ENCODE measurements at places on chromosomes 7 and 10.

GRCh38 chr10:79399223-79399831, 46.1 kb downstream of the ZCCHC24 start:
- DNase-seq = no peak

DNA sequence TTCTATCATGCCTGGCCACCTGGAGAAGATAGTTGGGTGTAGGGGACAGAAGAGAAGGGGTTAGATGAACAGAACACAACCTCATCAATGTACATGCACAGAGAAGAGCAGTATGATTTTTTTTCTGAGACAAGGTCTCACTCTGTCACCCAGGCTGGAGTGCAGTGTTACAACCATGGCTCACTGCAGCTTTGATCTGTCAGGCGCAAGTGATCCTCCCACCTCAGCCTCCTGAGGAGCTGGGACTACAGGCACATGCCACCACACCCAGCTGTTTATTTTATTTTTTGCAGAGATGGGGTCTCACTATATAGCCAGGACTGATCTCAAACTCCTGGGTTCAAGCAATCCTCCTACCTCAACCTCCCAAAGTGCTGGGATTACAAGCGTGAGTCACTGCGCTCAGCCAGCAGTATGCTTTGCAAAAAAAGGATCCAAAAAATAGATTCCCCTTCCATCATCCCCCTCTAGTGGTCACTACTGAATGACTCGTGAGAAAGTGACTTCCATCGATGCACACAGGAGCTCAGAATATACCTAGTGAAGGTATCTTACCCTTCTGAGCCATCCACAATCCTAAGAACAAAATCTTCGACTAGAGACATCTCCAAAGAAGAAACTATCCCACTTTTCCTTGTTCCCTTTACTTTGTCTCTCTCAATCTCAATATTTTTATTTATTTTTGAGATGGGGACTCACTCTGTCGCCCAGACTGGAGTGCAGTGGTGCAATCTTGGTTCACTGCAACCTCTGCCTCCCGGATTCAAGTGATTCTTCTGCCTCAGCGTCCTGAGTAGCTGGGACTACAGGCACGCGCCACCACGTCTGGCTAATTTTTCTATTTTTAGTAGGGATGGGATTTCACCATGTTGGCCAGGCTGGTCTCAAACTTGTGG, 21.0 kb downstream of the ZCWPW1 start:
- no peak for DNase-seq

- no peak for DNase-seq
Observed at GRCh38 chr7:42194238-42194637, 42.8 kb downstream of the GLI3 start.

DNA sequence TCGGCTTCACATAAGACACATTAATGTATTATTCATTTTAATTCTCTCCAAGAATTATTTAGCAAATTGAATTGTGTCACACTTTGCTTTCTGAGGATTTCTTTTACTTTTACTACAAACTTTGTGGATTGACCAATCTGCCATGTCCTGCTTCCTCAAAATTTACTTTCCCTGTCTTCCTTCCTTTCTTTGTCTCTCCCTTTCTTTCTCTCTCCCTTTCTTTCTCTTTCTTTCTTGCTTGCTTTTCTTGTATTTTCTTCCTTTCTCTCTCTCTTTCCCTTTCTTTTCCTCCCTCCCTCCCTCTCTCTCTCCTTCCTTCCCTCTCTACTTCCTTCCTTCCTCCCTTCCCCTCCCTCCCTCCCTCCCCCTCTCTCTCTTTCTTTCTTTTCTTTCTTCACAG, 37.8 kb downstream of the SP8 start:
- no peak for DNase-seq

- DNase-seq = no peak
Observed at GRCh38 chr10:78433076-78433595, 399.5 kb downstream of the RPS24 start.

- no peak for DNase-seq
Observed at GRCh38 chr7:77252506-77252905, 52.9 kb upstream of the FGL2 start.

DNA sequence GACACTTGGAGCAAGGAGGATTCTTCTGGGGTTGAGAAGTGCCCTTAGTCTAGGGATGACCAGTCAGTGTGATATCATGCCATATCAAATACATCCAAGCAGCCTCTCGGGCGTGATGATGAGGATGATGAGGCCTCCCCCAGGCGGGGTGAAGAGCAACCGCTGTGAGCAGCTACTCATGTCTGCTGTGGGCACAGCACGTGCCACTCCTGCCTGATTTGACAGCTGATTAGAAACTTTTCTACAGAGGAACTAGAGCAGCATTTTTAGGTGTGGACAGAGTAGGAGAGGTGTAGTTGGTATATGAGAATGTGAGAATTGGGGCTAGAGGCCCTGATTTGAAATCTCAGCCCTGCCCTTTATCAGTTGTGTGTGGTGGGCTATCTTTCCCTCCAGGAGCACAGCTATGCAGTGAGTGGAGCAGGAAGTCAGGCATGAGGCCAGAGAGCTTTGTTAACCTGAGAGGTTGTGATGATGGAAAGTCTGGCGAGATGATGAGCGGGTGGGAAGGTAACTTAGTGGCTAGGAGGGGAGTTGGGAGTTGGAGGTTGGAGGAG, 49.6 kb upstream of the COBL start:
- DNase-seq = no peak

- DNase-seq = no peak
Observed at GRCh38 chr7:122767339-122767738, 64.6 kb upstream of the RNF148 start.

- DNase-seq = no peak
Observed at GRCh38 chr7:96614154-96614867, 95.3 kb downstream of the SEM1 start.

DNA sequence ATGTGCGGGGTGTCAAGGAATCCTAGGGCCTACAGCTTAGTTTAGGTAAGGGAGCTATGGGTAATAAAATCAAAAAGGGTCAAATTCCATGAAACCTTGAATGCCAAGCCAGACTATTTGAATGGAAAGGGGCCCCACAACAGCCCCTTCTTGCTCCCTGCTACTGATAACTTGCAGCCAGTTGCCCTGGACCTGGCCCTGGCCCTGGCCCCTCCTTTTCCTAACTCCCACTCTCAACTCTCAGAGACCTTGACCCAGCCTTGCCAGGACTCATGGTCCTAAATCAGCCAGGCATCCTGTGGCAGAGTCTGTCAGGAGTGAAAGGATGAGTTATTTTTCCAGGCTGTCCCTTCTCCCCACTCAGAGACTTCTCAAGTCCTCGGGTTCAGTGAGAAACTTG, 5.9 kb downstream of the KCNIP2 start:
- no peak for DNase-seq

DNA sequence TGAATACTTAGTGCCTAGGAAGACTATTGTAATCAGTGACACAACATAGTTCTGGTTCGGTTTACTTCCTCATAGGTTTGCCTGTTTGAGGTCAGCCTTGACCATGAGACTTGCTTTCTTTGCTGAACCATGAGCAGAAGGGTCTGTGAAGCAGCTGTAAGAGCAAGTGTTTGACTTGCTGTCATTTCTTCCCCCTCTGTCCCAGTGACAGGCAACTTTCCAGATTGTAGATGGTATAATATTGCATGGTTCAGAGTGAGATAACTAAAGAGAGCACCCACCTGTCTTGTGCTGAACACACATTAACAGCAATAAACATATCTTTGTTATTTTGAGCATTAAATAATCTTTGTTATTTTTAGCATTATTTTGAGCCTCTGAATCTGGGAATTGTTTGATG, 9.3 kb upstream of the RTKN2 start:
- no peak for DNase-seq

- DNase-seq = peak; percentile 71
Observed at GRCh38 chr10:45420453-45421192, 46.6 kb downstream of the ALOX5 start.

DNA sequence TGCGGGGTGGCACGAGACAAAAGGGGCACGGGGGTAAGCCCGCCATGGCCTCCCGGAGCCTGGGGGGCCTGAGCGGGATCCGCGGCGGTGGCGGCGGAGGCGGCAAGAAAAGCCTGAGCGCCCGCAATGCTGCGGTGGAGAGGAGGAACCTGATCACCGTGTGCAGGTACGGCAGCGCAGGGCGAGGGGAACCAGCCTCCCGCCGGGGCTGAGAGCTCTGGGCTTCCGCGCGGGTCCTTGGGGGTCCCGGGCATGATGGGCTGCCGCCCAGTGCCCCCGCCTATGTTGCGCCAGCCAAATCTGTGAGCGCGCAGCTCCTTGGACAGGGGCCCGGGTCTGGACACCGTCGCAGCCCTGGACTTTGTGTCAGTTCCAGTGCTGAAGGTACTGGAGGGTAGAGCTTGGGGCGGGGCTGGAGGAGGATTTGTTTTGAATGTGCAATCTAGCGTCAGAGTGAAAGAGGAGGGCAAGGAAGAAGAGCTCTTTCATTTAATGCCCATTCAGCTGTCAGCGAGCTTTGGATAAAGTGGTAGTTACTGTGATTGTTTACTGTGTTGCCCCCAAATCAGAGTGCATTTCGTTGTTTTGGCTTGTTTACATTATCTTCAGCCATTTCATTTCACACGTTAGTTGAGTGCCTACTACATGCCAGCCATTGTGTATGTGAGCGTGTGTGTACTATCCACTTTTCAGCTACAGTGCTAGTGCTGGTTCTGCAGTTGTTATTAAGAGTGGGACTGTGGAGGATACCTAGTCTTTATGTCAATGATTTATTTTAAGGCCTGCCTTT, 777 bp downstream of the RUNDC3B start:
- peak; percentile 16 for DNase-seq

DNA sequence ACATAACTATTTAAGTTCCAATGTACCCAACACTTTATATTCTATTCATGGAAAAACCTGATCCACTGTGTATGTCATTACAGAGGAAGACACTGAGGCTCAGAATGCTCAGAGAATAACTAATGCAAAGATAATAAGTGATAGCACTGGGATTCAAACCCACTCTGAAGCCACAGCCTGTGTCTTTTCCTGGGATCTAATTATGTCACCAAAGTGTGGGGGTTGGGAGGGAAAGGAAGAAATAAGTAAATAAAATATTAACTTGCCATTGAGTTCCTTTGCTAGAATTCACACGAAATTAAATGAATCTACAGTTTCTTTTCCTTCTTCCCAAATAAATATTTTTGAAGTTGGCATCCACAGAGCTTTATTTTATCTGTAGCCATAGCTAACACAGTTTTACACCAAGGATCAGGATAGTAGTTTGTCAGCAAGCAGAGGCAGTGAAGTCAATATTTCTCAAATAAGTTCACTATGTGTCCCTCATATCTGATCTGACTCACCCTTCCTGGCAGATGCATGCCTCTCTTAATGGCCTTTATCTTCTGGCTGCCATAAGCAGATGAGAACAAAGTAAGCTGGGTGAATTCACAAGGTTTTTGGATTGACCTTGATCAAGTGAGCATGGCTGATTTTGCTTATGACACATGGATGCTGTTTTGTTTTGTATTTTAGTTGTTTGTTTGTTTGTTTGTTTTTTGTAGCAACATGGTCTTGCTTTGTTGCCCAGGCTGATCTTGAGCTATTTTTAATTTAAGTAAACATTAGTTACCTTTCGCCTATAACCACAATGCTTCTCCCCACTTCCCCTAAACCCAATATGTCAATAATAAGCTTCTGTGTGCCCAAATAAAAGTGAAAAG, 6.3 kb downstream of the RAPGEF5 start:
- no peak for DNase-seq

- DNase-seq = no peak
Observed at GRCh38 chr10:123948030-123948823, 56.6 kb upstream of the CPXM2 start.

DNA sequence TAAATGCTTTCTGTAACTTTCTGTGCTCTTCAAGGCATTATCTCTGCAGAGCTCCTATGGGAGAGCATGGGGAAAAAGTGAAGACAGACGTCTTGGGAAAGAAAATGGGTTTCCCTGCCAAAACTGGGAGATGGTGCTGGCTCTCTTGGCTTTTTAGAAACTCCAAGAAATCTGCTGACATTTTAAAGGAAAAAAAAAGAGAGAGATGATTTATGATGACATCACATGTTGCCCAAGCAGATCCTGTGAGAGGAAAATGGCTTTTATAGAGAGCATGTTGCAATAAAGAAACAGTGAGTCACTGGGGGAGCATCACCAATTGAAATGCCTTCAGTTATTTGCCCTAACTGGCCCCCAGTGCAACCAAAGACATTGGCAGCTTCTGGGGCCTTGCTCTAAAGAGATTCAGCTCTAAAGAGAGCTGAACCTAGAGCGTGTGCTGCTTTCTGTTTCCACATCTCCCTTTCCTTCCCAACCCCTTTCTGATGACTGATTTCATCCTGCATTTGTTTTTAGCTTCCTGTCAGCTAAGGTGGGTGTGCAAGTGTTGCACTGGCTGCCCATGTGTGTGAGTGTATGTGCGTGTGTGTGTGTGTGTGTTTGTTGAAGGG, 37.7 kb downstream of the LRMDA start:
- no peak for DNase-seq

DNA sequence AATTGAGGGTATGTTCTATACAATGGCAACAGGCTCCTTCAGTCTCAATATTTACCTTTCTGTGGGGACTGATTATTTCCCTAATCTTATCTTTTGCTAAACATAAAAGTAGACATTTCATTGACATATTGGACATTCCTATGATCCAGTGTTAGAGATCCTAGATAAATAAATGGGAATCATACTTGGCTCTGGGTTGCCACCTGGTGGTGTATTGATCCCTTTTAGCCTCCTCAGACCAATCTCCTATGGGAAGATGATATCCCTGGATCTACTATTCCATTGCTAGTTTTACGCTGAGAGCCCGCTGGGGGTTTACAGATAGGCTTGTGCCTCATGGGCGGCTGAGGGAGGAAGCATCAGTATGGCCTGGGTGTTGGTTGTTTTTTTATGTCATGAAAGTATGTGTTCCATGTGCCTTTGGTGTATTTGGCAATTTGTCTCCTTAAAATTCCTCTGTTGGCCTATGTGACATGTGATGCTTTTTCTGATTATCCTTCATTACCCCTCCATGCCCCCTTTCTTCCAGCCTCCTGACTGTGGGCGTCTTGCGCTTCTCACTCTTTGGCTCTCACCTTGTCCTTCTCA, 18.8 kb downstream of the CELF2 start:
- DNase-seq = no peak

DNA sequence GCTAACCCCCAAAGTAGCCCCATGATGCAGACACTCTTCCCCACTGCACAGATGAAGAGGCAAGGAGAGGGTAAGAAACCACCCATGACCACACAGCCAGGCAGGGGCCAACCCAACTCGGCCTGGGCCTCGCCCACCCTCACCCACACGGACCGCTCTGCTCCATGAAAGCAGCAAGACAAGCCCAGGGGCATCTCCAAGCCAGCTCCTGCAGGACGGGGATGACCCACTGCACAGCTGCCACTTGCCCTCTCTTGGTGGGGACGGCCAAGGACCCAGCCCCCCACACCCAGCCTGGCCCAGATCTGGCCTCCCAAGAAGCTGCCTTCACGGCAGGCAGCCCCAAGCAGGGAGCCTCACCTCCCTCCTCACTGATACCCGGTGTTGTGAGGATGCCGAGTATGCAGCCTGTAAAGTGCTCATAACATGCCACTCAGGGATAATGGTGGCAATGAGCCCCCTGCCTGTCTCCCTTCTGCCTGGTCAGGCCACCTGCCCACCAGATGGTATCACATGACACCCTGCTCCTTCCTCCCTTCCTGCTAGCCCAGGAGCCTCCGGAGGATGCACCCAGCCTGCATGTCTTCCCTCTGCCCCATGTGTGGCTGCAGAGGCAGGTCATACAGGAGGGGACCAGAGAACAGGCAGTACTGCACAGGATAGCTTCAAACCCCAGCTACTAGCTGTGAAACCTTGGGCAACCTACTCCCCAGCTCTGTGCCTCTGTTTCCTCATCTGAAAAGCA, 23.3 kb downstream of the OGDHL start:
- DNase-seq = no peak

- no peak for DNase-seq
Observed at GRCh38 chr7:158798741-158799140, 30.6 kb downstream of the ESYT2 start.
